ENCODE measurements at places on chromosomes 12 and 14.
A peak's percentile ranks its signal among the peaks of the same experiment; 100 is the strongest.

DNA sequence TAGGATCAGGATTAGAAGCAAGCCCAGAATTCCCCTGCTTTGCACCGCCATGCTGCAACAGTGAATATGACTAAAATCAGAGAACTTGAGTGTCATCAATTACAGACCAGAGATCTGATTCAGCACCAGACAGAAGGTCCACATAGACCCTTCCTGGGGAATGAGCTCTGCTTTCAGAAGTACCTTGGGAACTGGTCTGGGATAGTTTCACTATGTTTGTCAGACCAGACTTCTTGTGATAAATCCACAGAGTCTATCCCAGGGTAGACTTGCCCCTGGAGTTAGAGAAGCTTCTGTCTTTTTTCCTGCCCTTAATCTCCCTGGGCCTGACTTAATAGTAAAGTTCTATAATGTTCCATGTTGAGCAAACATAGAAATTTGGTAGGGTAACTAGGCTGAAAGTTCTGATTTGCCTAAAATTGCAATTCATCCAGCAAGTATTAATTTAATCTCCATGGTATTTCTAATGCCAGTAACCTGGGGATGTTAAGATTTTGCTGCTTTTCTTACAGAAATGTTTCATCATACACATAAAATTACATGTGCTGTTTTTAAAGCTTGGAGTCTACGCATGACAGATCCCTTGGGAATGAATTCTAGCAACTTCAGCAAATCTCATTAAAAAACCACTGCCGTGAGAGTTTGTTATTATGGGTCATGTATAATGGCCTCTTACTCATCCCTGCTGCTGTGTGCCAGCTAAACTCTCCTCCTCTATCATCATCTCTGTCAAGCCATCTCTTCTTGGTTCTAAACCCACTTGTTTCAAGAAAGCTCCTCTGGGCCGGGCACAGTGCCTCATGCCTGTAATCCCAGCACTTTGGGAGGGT, 61.3 kb upstream of the METAP2 start:
- DNase-seq: no peak

DNA sequence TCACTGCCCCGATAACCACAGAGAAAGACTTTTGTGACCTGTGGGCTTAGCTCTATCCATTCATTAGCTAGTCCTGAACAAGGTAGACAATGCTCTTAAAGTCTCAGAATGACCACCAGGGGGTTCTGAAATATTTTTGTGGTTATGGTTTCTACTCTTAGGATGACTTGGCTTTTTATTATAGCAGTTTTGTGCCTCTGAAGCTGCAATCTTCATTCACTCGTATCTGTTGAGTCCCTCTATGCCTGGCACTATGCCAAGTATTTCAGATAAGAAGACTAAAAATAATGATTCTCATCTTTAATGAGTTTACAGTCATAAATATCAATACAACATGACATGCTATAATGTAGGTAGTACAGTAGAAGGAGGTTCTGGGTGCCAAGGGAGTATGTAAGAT, 130.8 kb upstream of the TRHDE start:
- DNase-seq: no peak

DNA sequence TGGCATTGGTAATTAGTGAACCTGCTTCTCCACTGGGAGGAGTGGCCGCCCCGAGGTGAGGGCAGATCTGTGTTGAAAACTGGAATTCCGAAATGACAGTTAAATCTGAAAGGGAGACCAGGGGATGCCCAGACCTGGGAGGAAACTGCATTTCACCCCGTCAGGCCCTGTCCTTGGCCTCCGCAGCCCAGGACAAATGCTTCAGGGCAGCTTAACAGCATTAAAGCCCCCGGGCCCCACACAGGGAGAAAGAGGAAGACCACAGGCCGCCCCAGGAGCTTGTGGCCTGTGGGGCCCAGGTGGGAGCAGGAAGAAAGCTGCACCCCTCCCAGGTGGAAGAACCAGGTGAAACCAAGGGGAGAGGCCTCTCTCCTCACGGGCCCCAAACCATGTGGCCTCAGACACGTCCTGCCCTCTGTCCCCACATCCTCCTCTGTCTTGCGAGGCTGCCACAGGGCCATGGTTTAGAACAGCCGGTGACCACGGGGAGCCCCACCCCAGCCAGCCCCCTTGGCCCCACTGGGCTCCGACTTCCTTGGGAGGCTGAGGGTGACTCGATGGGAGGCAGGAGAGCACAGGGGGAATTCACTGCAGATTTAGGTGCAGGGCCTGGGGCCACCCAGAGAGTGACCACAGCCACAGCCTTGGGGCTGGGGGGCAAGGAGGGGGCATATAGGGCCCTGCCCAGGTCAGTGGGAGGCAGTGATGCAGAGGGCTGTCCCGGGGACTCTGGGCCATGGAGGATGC, 265.4 kb downstream of the ADGRD1 start:
- DNase-seq: no peak

DNA sequence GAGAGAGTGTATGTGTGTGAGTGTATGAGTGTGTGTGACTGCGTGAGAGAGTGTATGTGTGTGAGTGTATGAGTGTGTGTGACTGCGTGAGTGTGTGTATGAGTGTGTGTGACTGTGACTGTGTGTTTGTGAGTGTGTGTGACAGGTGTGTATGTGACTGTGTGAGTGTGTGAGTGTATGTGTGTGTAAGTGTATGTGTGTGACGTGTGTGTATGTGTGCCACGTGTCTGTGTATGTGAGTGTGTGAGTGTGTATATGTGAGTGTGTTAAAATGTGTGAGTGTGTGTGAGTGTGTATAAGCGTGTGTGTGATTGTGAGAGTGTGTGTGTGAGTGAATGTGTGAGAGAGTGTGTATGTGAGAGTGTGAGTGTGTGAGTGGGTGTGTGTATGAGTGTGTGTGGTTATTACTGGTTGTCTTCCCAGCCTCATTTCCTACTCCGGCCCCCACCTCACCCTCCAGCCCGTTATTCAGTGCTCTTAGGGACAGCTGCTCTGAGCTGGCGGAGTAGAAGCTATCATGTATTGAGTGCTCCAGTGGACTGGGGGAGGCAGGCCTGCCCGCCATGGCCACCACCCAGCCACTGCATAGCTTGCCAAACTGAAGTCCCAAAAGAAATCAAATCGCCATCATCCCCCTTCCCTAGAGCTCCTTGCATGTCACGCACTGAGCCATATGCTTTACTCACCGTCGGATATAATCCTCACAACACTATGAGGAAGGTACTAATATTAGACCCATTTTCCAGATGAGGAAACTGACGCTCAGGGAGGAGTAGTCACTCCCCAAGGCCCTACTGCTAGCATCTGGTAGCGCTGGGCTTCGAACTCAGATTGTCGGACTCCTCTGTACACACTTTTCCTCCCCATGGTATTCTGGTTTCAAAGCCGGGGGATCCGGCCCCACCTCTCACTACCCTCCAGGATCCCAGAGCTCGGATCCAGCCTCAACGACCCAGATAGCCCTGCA, 10.3 kb upstream of the MYL2 start:
- DNase-seq: no peak

DNA sequence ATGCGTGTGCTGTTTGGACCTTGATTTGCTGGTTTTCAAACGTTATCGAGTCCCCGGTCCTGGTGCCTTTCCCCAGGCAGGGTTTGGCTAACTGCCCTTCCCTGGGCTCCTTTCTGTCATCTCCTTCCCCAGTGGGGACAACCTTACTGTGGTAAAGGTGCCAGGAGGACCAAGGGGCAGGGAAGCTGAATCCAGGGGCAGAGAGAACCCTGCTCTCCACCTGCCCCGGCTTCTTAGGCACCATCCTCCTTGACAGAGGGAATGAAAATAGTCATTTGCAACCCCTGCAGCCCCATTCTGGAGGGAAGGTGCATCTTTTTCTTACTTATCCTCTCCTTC, 5.0 kb downstream of the CEBPE start:
- no peak for DNase-seq

- no peak for DNase-seq
Observed at GRCh38 chr12:96195845-96196451, 1.8 kb downstream of the ELK3 start.

DNA sequence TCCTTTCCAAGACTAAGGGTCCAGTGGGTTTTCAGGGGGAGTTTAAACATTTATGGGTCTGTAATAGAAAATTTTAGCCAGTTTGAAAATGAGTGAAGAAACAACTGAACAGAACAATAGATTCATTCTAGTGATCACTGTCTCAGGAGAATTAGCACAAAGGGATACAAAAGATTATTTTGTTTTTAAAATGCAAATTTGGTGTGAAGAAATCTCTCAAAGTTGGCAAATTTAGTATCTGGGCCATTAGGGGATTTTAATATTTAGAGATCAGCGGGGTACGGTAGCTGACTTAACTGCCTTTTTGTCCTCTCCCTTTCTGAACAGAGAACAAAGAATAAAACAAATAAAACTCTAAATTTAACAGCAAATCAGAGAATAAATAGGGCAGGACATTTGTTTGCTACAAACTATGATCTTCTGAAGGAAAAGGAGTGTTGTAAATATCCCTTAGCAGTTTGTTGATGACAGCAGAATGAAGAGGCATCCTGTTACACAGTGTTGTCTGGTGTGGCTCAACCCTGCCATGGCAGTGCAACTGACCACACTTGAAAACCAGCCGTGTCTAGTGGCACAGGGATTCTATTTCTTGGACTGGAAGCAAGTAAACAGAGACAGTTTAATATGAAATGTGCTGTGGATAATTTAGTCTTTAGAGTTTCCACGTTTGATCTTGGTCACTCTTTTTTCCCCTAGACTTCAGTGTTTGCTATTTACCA, 46.3 kb upstream of the LRTM2 start:
- no peak for DNase-seq

- DNase-seq: no peak
Observed at GRCh38 chr14:21874167-21874566, 200.5 kb upstream of the OR4E1 start.

DNA sequence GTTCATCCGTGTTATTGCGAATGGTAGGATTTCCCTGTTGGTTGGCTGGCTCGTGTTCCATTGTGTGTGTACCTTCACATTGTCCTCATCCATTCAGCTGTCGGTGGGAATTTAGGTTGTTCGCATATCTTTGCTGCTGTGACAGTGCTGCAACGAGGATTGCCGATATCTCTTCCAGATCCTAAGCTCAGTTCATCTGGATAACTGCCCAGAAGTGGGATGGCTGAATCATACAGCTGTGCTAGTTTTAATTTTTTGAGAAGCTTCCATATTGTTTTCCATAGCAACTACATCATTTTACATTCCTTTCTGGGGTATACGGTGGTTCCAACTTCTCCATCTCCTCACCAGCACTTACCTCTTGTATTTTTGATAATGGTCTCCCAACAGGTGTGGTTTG, 292.8 kb upstream of the SFSWAP start:
- DNase-seq: no peak

DNA sequence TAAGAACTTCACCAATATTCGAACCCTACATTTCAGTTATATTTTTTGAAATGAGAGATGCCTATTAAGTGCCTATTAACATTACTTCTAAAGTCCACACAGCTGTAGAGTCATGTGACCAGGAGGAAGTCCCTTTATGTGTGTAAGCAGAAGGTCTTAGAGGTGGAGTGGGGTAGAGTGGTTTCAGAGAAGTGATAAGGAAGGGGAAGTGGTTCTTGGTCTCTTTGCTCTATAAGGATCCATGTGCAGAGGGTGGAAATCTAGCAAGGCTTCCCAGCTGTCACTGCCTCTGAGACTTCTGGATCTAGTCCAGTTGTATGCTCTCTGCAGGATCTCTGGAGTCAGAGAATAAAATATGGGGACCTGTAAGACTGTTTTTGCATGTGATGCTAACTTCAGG, 673.9 kb downstream of the FLRT2 start:
- no peak for DNase-seq

GRCh38 chr14:89032086-89032649, 207.7 kb downstream of the TTC8 start:
- no peak for DNase-seq

DNA sequence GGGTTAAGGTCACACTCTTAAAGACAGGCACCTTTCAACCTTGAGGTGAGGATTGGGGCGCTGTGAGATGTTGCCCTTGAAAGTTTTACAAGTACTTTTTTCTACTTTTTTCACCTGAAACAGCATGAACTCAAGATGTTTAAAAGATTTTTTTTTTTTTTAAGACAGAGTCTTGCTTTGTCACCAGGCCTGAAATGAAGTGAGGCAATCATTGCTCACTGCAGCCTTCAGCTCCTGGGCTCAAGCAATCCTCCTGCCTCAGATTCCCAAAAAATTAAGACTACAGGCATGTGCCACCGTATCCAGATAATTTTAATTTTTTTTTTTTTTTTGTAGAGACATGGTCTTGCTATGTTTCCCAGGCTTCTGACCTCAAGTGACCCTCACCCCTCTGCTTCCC, 243.9 kb downstream of the DIO2 start:
- no peak for DNase-seq

DNA sequence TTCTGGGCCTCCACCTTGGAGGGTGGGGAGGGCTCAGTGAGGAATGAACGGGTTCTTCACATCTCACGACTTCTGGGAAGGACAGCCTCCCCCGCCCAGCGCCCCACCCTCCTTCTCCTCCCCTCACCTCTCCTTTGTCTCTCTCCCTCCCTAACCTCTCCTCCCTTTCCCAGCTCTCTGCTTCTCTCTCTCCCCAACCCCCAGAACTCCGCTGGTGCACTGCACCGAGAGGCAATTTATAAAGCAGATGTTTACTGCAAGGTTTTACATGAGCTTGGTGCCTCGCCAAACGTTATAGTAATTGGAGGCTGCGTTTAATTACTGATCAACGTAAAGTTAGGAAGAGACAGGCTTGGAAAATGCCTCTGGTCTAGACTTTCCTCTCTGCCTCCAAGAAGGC, 42.9 kb upstream of the FAM222A start:
- DNase-seq: no peak

- no peak for DNase-seq
Observed at GRCh38 chr12:115993737-115994136, 283.8 kb downstream of the MED13L start.

DNA sequence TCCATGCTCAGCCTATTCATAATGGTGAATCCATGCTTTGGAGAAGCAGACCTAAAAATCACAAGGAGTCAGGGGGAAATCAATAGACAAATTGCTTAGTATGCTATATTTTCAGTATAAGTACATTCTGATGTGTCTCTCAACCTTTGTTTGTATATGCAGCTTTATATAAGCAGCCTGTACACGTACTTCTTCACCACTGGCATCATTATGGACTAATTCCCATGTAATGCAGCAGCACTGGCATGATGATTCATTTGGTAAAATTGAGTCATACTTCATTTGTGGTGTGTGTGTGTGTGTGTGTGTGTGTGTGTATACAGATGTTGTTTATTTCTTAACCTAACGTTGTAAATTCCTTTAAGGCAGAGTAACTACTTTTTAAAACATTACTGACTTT, 10.9 kb downstream of the DCP1B start:
- peak; percentile 63 for DNase-seq

- DNase-seq: no peak
Observed at GRCh38 chr12:79370021-79370420, 320.7 kb downstream of the PAWR start.

GRCh38 chr14:102620413-102620812, 28.0 kb downstream of the RCOR1 start:
- no peak for DNase-seq

DNA sequence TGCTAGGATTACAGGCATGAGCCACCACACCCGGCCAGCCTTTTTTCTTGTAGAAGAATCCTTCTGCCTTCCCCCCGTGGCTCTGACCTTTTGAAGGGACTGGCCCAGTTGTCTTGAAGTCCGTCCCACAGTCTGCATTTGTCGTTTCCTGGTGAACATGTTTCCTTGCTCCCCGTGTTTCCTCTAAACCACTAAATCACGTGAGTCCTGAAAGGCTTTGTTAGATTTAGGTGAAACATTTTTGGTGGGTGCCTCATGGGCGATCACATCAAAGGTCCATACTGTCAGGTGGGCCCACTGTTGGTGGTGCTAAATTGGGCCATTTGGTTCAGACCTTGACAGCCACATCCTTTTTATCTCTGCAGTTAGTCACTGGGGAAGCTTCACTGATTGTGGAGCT, 26.3 kb downstream of the MLXIP start:
- no peak for DNase-seq

GRCh38 chr12:29088611-29089219, 60.4 kb upstream of the FAR2 start:
- peak; percentile 14 for DNase-seq
